Progenitor cell of endocrine pancreas (in vitro differentiated cells): ENCODE measurements at places on chromosomes 2 and 18. TPM values are rescaled to one million over a fixed set of nuclear protein-coding genes. Genes with fewer than 3 reads are reported as not detected.

GRCh38 chr2:37377187-37377532, 32.7 kb downstream of the QPCT start:
- no peak for DNase-seq

DNA sequence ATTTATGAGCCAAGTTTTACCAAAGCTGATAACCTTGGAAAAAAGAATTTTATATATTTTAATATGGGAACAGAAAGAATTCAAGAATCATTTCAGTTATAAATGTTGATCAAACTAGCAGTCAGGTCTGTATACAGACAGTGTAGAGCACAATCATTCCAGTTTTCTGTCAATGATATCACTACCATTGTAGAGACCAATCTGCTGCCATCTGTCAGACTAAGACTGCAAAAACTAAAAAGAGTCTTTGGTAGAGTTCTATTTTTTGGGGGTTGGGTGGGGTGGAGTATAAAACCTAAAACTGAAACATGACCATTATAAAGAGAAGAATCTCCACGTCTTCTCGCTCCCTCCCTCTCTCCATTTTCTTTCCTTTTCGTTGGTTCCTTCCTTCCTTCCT, 204.7 kb upstream of the UBE2E3 start:
- DNase-seq: no peak

DNA sequence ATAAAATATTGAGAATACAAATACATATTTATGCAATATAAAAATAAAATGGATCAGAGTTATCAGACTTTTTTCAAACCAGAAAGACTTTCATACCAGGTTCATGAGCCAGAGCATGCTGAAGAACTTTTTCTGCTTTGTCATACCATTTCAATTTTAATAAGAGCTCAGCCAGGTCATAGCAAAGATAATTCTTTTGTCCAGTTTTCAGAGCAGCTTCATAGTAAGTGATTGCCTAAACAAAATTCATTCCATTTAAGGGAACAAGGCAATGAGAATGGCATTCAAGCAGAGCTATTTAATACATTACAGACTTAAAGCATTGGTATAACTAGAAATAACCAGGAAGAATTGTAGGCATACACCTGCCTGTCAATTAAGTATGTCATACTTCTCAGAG, 42.3 kb downstream of the TTC21B start:
- no peak for DNase-seq

DNA sequence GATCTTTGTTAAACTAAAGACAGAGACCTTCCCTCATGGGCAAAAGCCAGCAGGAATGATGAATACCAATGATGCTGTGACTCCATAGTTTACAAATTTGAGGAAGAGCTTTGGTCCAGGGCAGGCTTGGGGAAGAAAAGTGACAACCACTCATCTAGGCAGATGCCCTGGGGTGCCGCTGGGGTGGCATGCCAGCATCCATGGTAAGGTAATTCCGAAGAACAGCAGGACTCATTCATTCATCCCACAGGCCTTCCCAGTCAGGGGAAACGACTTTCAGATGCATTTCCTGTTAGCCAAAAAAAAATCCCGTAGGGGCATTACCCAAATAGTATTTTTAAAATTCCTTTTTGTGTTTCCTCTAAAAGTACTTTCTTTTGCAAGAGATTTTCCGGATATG, 180.7 kb upstream of the SERPINE2 start:
- no peak for DNase-seq

DNA sequence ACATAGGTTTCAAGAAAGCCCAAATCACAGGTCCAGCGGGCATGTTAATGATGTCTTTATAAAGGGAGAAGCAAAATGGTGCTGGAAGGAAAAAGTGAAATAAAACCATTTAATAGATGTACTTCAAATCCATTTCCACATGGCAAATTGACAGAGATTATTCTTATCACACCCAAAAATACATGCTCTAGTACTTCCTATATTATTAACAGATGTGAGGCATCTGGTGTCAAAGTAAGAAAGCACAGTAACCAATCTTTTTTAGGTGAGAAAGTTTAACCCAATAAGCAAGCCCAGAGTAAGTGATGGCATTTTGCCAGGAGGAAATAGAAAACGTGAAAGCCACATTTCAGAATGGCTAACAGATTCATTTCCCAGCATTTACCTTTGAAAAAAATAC, 128.0 kb downstream of the ABCA12 start:
- DNase-seq: no peak

DNA sequence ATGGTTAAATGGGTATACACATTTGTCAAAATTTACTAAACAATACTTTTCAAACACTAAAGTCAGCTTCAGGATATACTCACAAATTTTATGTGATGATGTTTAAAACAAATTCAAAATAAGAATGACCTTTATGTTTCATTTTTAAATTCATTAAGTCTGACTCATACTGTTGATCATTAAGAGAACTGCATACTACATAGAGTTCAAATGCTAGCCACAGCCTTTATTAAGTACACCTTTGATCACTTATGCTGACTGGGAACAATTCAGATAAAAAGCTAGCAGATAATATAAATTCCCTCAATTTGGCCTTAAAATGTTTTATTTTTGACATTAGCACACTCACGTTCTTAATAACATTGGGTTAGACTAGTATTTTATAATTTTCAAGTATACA, 14.1 kb downstream of the LMAN1 start:
- no peak for DNase-seq

DNA sequence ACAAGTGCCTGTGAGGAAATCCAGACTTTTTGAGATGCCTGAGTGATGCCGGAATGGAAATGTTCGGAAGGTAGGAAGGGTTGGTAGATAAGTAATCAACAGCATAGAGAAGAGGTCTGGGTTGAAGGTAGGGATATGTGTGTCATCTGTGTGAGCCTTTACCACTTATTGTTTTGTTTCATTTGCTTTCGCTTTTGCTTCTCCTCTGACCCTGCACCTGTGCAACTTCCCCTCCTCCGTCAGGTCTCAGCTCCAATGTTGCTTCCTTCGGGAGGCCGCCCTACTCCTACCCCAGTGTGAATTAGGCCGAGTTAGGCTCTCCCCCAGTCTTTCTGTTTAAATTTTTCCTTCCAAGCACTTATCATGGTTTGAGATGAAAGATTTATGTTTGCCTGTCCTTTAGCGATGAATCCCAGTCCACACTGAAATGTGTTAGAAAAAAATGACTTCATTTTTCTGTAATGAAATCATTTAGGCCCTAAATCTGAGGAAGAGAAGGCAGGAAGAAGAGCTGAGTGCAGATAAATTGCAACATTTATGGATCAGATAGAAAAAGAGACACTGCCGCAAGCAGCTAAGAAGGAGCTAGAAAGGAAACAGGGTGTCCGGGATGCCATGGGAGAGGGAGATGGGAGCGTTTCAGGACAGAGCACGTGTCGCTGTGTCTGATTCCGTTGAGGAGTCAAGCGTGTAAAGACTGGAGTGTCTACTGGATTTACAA, 139.6 kb upstream of the PELI1 start:
- no peak for DNase-seq

DNA sequence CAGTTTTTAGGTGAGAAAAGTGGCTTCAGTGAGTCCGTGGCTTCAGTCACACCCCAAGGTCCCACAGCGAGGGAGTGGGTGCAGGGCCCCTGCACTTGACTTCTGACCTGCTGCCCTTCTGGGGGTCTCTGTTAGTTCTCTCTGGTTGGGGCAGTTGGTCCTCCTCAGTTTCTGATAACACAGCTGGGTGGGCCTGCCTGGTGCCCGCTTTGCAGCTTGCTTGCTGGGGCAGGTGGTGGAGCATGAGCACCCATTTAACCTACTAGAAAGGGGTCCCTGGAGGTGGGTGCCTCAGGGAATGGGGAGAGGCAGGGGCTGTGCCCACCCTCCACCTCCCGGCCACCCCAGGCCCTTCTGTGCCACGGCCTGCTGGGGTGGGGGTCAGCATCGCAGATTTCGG, 83.2 kb downstream of the ASB1 start:
- DNase-seq: no peak

DNA sequence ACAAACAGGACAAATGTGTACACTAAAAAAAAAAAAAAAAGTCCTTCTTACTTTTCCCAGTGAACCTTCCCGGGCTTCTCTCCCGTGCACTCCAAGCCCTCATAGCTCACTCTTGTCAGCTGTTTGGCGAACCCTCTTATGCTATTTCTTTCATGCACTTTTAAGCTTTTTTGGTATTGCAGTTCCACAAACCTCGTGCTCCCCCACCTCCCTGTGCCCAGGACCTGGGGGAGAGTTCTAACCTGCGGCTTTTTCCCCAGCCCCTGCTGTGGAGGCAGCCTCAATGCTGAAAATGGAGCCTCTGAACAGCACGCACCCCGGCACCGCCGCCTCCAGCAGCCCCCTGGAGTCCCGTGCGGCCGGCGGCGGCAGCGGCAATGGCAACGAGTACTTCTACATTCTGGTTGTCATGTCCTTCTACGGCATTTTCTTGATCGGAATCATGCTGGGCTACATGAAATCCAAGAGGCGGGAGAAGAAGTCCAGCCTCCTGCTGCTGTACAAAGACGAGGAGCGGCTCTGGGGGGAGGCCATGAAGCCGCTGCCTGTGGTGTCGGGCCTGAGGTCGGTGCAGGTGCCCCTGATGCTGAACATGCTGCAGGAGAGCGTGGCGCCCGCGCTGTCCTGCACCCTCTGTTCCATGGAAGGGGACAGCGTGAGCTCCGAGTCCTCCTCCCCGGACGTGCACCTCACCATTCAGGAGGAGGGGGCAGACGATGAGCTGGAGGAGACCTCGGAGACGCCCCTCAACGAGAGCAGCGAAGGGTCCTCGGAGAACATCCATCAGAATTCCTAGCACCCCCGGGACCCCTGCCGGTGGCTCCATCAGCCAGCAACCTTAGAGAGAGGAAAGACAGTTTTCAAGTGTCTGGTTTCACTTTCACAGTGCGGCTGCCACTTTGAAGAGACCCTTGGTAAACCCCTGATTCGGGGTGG, 826 bp downstream of the KCNE4 start:
- DNase-seq: no peak

DNA sequence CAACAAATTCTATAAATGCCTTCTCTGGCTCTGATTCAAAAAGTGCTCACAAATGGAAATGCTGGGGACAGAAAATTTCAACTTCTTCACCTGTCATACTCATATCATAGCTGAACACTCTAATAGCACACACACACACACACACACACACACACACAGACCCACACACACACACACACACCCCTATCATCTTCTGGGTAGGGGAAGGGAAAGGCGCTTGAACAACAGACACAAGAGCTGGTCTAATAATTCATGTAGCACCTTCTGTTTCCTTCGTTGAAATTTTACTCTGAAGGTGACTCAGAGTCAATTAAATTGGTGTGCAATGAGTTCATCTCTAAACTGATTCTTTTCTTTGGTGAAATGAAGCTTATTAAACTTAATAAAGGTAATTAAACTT, 32.9 kb downstream of the CD28 start:
- no peak for DNase-seq

The RBBP8 gene
- 72.8 and 75.2 TPM in 2 replicates for total RNA-seq

The RGPD3 gene
- 0.07 and 0.38 TPM in 2 replicates for total RNA-seq

The HDAC4 gene
- total RNA-seq: 38.4 and 46.2 TPM in 2 replicates

The HOXD13 gene
- total RNA-seq: not detected in 2 replicates

The MAPK4 gene
- total RNA-seq: 14.8 and 16.3 TPM in 2 replicates
